ENCODE measurements at places on chromosomes 3 and 15.

DNA sequence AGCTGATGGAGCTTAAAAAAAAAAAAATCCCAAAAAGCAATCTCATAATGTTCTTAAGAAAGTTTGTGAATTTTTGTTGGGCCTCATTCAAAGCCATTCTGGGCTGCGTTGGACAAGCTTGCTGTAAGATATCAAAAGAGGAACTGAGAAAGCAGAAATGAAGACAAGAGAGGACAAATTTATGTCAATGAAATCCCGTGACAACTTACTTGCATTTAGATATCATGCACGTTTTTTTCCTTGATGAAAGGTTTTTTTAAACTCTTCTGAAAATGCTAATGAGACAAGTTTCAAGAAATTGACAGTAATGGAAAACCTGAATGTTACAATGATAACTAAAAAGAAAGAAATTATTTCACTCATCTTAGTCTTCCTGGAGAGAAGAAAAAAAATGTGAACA, 662.9 kb downstream of the SQOR start:
- DNase-seq: no peak

- DNase-seq: no peak
Observed at GRCh38 chr3:80424951-80425350, 657.2 kb upstream of the ROBO1 start.

DNA sequence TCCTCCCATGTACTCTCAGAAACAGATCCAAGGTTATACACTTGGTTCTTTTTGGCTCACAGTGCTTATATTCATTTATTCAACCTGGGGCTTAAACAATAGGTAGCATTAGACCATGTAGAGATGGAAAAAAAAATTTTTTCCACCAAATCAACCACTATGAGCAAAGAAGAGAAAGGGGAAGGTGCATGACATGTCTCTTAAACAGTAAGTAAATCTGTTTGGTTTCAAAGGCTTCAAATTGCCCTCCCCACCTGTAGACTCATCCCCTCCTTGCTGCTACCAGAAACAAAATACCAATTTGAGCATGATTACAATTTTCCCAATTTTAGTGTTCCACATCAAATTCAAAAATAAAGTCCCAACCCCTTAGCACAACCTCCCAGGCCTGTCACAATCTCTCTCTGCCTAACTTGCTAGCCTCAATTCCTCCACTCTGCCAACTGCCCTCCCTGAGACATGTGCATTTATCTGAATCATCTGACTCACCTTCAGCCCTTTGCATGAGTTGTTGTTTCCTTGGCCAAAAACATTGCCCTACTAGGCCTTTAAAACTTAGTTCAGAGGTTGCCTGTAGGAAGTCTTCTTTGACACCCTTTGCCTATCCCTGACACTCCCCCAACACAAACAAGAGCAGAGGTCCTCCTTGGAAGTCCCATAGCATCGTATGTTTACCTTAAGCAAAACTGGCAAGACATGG, 30.3 kb upstream of the TSC22D2 start:
- no peak for DNase-seq

- no peak for DNase-seq
Observed at GRCh38 chr3:189512821-189513220, 118.4 kb upstream of the TP63 start.

- DNase-seq: no peak
Observed at GRCh38 chr3:125231895-125232294, 19.3 kb upstream of the SLC12A8 start.

DNA sequence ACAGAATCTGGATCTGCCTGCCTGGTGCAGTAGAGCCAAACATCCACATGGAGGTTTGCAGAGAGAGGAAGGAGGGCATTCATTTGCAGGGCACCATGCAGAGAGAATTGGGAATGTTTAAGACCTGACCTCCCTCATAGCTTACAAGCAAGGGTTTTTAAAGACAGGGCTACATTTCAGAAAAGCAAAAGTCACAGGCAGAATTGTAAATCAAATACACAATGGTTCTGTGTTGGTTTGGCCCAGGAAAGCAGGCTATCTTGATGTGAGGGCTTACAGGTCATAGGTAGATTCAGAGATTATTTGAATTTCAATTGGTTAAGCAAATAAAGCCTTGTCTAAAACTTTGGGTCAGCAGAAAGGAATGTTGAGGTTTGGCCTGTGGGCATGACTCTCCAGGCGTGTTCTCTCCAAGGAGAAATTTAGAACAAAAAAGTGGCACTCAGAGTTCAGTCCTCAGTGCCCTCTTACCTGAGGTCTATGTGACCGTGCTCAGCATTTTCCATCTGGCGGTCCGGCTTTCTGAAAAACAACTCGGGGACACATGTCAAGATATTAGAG, 91.5 kb downstream of the CD47 start:
- DNase-seq: no peak

DNA sequence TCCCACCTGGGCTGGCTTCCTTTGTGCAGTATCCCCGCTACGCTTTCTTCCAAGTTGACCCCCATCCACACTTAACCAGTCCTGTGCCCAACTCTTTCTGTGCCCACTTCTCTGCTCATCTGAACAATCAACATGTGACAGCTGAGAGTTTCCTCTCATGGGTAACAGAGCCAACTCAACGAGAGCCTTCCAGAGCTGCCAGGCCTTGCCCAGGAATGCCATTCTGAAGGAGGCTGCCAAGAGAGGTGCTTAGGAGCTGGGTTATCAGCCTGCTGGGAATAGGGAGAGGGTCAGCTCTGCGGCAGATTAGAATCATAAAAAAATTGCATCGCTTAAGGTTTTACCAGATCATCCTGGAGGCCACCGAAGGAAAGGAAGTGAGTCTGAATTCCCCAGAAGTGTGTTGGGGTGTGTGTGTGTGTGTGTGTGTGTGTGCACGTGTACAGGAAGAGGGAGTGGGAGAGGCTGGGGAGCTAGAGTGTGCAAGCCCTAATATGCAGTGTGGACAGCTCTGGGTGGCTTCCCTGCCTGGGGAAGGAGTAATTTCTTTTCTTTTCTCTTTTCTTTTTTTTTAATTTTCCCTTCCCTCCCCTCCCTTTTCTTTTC, 66.7 kb downstream of the ITGA11 start:
- no peak for DNase-seq

DNA sequence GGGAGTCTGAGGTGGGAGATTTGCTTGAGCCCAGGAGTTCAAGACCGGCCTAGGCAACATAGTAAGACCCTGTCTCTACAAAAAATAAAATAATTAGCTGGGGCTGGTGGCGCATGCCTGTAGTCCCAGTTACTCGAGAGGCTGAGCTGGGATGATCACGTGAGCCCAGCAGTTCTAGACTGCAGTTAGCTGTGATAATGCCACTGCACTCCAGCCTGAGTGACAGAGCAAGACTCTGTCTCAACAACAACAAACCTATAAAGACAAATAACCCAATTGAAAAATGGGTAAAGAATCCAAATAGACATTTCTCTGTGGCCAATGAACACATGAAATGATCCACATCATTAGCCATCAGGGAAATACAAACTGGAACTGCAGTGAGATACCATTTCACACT, 1.1 kb upstream of the RPL32 start:
- DNase-seq: no peak

DNA sequence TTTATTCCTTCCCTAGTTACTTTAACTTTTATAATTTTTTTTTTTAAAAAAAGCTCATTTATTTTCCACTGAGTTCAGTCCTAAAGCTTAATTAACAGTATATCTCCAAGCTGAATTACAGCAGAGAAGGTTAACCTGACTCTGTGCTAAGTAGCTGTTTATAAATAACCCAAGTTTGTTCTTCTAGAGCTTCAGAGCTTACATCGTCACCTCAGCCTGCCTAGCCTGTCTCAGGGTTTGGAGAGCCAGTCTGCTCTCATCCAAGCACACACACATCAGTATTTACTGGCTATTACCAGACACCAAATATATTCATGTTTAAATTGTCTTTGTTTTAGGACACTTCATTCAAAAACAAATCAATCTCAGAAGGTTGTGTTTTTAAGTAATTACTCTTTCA, 154.9 kb downstream of the CDIN1 start:
- no peak for DNase-seq

GRCh38 chr3:152346740-152347139, 78.0 kb downstream of the MBNL1 start:
- DNase-seq: no peak

DNA sequence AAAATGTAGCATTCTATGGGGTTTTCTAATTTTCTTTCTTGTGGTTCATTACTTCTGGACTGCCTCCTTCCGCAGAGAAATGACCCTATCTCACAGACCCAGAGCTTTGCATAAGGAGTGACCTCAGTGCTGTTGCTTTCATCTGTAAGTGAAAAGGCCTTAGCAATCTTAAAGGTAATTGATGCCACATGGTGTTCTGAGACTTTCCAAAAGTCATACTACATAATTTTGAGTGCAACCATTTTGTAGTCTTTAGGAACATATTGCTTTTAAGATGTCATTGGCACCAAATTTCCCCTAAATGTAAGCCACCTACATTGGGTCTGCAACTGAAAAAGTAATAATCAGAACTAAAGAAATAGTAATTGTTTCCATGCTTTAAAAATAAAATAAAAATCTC, 9.2 kb upstream of the HHLA2 start:
- no peak for DNase-seq

GRCh38 chr15:40942337-40942854, 10.9 kb upstream of the CHAC1 start:
- DNase-seq: no peak
